Stimulated activated CD8-positive, alpha-beta memory T cell treated with anti-CD3 and anti-CD28 coated beads, Interleukin-7, amount 100 ng/mL, for 1 hour (primary cell): ENCODE measurements at places on chromosomes 12 and 14.

- DNase-seq, result no peak
Measured at GRCh38 chr14:51576879-51577278, 74.8 kb upstream of the FRMD6 start.

- no peak for DNase-seq
Measured at GRCh38 chr14:105430042-105430441, 10.4 kb downstream of the MTA1 start.

DNA sequence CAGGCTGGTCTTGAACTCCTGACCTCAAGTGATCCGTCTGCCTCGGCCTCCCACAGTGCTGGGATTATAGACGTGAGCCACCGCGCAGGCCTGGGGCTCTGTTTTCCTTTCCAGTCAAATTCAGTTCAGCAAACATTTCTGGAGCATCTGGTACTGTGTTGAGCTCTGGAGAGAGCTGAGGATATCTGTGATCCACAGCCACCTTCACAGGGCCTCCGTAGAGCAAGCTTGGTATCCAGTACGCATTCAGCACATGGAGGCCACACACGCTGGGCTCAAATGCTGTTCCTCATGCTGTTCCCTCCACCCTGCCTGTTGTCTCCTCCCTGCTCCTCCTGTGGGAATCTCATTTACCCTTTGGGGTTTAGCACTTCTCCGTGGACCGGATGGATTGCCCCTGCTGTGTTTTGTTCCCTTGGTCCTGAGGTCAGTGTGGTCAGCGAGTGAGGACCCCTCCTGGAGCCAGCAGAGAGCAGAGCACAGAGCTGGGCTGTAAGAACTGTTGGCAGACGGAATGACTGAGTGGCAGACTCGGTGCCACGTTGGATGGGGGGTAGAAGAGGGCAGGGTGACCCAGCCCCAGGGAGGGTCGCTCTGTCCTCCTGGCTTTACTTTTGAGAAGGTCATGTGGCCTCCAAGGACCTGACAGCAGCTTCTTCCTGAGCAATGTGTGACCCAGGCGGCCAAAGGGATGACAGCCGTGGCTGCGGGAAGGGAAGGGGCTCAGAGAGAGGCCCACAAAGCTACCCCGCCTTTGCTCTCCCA is 891 bp downstream of the RPS6KL1 start:
- no peak for DNase-seq

DNA sequence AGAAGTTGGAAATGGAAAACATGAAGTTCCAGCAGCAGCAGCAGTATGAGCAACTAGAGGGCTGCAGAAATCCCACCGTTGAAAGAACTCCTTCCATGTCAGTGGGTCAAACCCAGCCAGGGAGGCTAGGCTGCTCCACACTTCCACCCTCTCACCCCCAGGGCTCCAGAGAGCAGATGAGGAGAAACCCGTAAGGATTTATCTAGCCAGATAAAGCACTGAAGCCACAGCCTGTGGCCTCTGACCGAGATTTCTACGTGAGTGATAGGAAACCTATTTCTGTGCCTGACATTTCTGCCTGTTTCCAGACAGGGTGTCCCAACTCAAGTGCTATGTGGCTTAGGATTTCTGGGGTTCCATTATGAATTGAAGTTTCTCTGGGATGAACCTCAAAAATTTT is 100.0 kb upstream of the EEA1 start:
- DNase-seq, result no peak
